ENCODE measurements at places on chromosomes 2 and 18.

DNA sequence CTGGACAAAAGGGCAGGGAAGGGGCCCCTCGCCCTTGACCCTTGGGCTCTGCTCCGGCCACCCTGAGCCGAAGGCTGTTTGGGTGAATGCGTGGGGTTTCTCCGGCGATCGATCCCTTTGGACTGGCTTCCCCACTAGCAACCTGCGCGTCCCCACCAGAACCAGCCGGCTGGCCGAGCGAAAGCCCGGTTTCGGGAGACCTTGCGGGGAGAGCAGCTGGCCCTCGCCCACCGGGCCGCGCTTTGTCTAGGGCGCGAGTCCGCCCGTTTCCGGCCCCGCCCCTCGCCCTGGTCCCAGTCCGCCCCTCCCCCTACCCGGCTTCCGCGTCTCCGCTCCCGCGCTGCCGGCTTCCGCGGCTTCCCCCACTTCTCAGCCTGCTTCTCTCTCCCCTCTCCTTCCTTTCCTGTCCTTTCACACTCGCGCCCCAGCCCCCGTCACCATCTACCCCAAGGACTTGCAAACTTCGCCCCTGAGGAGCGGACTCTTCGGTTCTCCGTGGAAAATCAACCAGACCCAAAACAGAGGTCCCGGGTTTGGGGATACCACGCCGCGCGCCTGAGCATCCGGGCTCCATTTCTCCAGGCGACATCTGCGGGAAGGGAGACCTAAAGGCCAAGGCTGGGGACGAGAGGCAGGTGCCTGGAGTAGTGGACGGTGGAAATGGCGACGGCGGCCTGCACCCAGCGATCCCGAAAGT is 48.0 kb upstream of the ATP6V1B1 start:
- DNase-seq, result no peak

- no peak for DNase-seq
Observed at GRCh38 chr18:79545255-79545654, 134.3 kb upstream of the CTDP1 start.

DNA sequence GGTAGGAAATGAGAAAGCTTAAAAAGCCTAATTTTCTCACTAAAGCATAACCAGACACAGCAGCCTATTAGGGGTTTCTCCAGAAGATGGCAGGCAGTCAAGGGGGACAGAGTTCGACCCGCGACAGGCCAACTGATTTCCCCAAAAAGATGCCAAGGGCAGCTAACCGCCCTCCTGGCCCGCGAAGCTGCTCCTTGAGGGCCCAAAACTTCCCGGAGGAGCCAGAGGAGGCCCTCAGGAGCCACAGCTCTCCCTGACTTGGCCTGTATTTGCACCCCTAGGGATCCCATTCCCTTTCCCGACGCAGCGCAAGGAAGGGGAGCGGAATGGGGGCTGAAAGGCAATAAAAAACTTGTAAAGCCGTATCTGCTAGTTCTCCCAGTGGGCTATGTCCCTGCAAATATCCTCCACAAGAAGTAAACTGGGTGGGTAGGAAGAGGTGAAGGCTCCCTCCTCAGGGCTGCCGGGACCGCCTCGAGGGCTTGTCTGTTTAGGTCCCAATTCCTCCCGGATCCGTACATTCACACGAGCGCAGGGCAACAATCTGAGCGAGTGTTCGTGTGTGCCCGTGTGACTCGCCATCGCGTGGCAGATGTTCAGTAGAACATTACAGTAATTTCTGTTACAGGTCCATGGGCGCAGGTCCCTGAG is 756 bp upstream of the NAGK start:
- DNase-seq, result no peak

- DNase-seq, result no peak
Observed at GRCh38 chr2:33116799-33117198, 170.0 kb downstream of the LTBP1 start.

DNA sequence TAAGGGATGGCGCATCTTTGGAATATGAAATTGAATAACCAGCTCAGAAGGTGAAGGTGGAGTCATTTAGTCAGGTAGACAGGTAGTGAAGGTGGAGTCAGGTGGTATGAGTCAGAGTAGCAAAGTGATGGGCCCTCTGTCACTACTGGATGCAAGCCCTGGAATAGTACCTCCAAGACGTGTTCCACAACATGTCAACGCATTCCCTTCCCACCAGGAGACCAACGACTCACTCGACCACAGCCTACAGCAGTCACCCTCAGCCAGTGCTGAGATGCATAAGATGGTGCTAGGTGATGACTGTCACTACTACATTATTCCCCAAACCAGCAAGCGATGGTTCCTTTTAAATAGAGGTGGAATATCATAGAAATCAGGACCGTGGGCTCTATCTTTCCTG is 6.8 kb downstream of the CPLX4 start:
- DNase-seq, result no peak

DNA sequence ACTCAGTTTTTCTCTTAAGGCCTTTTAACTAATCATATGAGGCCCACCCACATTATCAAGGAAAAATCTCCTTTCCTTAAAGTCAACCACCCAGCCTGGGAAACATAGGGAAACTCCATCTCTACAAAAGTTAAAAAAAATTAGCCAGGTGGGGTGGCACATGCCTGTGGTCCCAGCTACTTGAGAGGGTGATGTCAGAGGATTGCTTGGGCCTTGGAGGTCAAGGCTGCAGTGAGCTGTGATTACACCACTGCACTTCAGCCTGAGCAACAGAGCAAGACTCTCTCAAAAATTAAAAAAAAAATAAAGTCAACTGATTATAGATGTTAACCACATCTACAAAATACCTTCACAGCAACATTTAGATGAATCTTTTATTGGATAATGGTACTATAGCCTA is 5.8 kb downstream of the DPYSL5 start:
- DNase-seq, result no peak

DNA sequence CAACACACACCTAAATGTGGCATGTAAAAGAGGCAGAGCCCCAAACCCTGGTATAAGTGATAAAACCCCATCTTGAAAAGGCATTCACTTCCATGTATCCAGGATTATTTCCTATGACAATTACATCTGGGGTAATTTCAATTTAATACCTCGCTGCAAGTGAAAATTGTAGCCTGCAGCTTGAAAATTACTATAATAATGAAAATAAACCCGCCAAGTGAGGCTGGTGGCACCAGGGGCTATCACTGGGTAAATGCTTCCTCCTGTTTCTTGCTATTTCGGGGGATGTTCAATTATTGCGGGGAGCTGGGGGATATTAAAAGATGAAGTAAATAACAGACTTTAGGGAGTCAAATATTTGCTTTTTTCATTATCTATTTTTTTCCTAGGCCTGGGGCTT is 159.5 kb upstream of the CAPN13 start:
- DNase-seq, result no peak

GRCh38 chr2:218853766-218854165 is 5.8 kb upstream of the WNT6 start:
- no peak for DNase-seq
